ENCODE measurements at places on chromosomes 1 and 21.

GRCh38 chr1:181479137-181479745, 4.1 kb upstream of the CACNA1E start:
- DNase-seq: no peak

GRCh38 chr1:157167437-157167836, 29.2 kb upstream of the ETV3 start:
- no peak for DNase-seq

- DNase-seq: peak; percentile 11
Observed at GRCh38 chr1:182430263-182431068, 19.5 kb upstream of the RGSL1 start.

DNA sequence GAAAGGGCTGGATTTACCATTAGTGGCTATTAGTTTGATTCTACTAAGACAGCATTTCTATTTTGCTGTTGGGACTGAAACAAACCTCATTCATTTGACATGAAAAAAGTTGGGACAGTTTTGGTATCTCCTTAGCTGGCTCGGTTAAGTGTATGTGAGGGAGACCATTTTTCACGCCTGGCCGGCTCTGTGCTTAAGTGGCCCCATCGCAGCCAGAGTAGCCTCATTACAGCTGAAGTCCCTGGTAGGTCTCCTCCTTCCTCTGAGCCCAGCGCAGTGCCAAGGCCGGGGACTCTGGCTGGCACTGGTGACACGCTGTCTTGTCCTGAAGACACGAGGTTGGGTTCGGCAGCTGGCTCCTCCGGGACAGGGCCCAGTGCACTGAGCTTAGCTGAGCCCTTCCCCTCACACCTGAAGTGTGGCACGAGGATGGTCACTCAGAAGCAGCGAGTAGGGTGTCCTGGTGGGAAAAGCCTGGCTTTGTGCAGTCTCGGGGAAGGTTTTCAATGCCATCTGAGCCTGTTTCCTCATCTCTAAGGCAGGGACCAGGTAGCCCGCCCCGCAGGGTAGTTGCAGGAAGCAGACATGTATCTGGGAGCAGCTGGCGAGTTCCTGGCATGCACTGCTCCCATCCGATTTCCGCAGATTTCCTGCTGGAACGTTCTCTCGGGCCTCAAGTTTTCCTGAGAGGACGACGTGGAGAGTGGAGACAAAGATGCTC, 196.5 kb downstream of the DYRK1A start:
- no peak for DNase-seq

DNA sequence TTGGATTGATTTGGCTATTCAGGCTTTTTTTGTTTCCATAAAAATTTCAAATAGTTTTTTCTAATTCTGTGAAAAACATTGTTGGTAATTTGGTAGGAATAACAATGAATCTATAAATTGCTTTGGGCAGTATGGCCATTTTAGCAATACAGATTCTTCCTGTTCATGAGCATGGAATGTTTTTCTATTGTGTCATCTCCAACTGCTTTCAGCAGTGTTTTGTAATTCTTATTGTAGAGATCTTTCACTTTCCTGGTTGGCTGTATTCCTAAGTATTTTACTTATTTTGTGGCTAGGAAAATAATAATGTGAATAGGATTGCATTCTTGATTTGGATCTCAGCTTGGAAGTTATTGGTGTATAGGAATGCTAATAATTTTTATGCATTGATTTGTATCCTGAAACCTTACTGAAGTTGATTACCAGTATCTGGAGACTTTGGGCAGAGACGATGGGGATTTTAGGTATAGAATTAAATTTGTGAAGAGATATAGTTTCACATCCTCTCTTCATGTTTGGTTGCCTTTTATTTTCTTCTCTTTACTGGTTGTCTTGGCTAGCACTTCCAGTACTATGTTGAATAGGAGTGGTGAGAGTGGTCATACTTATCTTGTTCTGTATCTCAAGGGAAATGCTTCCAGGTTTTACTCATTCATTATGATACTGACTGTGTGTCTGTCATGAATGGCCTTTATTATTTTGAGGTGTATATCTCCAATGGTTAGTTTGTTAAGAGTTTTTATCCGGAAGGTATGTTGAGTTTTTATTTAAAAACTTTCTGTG, 57.3 kb downstream of the DRAM2 start:
- DNase-seq: no peak

DNA sequence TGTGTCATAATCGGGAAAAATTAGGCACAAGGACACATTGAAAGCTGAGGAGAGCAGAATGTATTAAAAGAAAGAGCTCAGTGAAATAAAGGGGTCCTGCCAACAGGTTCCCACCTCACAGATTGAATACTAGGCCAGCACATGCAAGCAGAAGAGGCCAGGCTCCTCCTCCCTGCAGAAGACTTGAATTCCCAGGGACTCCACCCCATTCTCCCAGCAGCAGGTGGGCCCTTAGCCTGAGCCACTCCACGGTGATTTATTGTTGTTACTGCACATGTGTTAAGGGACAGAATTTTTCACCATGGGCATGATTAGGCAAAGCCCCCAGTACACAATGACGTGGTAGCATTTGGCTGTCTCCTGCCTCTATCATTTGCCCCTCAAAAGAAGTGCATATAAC, 1844.7 kb downstream of the NCAM2 start:
- no peak for DNase-seq

DNA sequence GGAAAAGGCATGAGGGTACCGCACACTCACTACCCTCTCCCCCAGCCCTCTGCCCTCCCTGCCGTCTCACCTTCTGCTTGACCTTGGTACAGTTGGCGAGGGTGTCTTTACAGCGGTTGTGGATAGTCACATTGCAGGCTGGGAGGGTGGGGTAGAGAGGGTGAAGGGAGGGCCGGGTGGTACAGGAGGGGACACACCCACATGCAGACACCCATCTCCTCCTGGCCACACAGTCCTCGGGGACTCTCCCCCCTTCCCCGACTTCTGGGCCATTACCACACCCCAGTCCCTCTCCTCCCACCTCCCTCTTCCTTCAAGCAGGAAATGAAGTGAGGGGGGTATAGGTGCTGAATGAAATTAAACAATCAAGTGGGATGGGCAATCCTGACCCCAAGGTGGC, 11.6 kb downstream of the ARHGEF2 start:
- DNase-seq: no peak

- DNase-seq: no peak
Observed at GRCh38 chr1:160451859-160452232, 51.5 kb downstream of the VANGL2 start.

GRCh38 chr1:119275145-119276134, 93.1 kb upstream of the HAO2 start:
- no peak for DNase-seq

- DNase-seq: no peak
Observed at GRCh38 chr21:42553435-42553834, 39.8 kb downstream of the SLC37A1 start.

GRCh38 chr1:38587766-38588165, 271.8 kb downstream of the RRAGC start:
- no peak for DNase-seq

- no peak for DNase-seq
Observed at GRCh38 chr1:21865943-21866706, 54.1 kb downstream of the LDLRAD2 start.

GRCh38 chr21:15207635-15208370, 143.0 kb upstream of the NRIP1 start:
- no peak for DNase-seq

DNA sequence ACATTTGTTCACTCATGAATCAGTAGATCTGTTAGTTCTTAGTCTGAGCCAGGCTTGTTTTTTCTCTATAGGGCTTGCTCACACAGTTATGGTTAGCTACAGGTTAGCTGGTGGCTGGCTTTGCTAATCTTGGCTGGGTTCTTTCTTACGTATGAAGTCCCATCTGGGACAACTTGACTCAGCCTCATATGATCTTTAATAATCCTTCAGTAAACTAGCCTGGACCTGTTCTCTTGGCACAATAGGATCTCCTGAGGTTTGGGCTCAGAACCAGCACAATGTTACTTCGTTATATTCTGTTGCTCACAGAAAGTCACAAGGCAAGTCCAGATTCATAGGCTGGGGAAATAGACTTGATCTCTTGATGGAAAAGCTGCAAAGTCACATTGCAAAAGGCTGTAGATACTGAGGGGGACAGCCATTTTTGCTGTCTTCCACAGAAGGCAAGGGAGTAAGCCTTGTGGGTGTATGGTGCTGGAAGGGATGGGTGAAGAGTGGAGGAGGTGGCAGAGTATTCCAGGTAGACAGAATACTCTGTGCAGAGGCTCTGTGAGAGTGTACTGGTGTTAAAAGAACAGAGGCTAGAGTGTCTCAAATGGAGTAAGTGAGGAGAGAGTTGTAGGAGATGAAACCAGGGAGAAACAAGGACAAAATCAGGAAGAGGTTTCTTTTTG, 24.4 kb downstream of the EFCAB7 start:
- no peak for DNase-seq

DNA sequence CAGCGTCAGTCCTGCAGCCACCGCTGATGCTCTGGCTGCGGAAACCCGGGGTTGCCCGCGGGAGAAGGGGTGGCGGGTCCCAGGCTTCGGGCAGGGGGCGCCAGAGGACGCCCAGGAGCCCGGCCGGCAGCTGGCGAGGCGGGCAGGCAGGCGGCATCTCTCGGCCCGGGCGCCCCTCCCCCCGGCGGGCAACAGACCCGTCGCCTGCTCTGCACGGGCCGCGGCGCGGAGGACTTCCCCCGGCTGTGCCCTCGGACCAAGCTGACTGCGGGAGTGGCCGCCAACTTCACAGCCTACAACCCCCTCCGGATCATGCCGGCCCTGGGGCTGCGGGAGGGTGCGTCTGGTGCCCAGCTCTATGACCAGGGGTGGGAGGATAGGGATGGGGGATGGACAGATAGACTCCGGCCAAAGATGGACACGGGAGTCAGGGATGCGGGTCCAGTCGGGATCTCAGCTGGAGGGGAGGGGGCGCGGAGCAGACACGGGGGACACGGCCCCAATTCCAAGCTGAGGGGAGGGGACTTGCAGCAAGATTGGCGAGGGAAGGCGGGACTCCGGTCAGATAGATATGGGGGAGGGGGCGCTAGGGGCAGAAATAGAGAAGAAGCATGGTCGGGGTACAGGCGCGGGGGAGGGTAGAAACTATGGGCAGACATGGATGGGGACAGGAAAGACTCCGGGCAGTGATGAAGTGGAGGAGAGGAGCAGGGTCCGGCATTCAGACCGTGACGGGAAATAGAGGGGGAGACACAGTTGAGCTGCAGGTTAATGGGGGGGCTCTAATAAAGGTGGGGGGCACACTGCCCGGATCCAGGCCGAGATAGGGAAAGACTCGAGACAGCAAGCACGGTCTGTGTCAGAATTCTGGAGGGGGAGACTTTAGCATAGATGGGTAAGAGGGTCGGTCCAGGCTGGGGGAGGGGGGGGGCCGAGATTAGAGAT, 1.1 kb downstream of the ADGRB2 start:
- DNase-seq: peak; percentile 39

GRCh38 chr1:44847845-44848244, 4.8 kb upstream of the PTCH2 start:
- DNase-seq: no peak

DNA sequence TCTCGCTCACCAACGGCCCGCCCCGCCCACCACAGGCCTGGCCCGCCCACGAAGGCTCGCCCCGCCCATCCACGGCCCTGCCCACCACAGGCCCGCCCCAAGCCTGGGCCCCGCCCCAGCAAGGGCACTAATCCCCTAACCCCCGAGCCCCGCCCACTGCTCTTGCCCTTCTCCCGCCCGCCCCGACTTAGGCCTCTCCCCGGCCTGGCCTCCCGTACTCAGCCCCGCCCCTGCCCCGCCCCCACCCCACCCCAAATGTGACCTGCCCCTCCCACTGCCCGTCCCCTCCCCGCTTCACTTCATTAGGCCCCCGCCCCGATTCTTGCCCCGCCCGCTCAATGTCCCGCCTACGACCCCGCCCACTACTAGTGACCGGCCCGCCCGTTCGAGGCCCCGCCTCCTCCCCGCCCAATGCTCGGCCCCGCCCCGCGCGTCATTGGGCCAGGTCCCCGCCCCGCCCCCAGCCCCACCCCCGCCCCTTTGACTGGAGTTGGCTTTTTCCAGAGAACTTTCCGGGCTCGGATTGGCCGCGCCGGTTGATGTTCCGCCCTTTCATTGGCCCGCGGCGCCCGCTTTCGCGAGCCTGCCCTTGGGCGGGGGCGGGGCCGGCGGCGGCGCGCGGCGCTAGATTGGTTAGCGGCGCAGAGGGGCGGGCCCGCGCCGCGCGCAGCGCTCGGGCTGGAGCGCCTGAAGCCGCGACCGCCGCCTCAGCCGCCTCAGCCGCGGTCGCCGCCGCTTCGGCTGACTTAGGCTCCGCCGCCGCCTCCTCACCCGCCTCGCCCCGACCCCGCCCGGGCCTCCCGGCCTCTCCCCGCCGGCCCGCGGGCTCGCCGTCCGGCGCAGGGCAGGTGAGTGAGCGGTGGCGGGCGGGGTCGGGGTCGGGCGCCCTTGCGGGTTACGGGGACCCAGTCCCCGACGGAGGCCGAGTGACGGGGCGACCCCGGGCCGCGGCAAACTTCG, at the start of gene PCBP3:
TSS of gene PCBP3 (plus strand) at position 705 of the 960 bp plus-strand sequence. CDS start 206,361 bp downstream, outside the sequence.
- DNase-seq: peak; percentile 98

- DNase-seq: no peak
Observed at GRCh38 chr21:16550917-16551741, 821.3 kb downstream of the USP25 start.

GRCh38 chr1:61950418-61950817, 208.1 kb downstream of the PATJ start:
- DNase-seq: no peak

- no peak for DNase-seq
Observed at GRCh38 chr1:34929497-34929852, at the start of gene DLGAP3. TSS of gene DLGAP3 (minus strand) at chr1:34929650. CDS start at chr1:34905383, 24,267 bp downstream.

DNA sequence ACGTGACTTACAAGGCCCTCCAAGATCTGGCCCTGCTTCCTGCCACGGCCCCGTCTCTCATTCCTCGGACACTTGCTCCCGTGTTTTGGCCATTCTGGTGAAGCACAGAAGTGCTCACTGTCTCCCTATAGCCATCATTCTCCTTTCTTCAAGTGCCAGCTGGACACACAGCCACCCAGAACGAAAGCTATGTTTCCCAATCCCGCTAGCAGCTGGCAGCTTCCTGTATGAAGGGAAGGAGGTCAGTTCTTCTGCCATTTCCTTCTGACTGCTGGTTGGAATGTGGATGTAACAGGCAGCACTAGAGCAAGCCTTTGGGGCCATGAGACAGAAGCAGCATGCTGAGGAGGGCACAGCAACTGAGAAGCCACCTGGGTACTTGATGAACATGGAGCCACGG, 82.8 kb downstream of the TGFBR3 start:
- DNase-seq: no peak
